Activated CD4-positive, alpha-beta T cell treated with anti-CD3 and anti-CD28 coated beads for 4 hours (primary cell): ENCODE measurements at places on chromosomes 11 and 22.

DNA sequence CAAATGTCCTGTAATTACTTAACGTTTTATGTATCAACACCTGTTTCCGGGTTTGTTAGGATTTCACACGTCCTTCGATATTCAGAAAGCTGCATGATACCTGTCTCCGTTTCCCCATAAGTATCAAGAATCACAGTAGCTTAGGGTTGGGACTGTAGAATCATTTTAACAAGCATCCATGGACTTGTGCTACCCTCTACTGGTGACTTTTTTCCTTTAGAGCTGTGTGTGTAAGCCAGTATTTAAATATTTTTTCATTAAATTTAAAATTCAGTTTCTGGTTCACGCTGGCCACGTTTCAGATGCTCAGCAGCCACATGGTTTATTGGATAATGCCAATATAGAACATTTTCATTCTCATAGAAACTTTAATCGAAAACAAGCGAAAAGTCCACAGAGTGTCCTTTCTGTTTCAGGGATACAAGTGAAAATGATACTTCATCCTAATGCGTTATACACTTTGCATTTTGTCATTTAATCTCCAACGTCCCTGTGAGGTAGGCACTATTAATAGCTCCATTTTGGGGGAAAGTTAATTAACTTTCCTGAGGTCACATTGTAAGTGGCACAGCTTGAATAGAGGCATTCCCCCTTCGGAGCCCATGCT is 61.5 kb upstream of the SLC25A18 start:
- no peak for DNase-seq

GRCh38 chr22:35219012-35219411 is 38.3 kb upstream of the HMGXB4 start:
- no peak for DNase-seq

- no peak for DNase-seq
Measured at GRCh38 chr11:2094354-2095197, 44.6 kb downstream of the IGF2 start.

DNA sequence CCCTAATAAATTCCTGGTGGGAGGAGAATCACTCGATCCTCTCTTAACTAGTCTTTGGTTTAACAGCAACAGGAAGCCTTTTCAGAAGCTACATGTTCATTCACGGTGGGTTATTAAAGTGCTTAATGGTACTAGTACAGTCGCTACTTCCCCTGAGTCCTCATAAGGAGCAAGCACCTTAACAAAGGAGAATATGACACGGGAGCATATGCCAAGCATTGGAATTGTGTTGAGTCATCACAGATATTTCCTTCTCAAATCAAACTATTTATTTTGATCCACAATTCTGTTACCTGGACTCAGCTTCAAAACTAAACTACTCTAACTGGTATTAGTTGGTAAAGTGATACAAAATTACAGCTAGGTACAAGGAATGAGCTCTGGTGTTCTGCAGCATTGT is 177.5 kb upstream of the CTSC start:
- DNase-seq: no peak

- no peak for DNase-seq
Measured at GRCh38 chr11:115214644-115215234, 289.5 kb downstream of the CADM1 start.

DNA sequence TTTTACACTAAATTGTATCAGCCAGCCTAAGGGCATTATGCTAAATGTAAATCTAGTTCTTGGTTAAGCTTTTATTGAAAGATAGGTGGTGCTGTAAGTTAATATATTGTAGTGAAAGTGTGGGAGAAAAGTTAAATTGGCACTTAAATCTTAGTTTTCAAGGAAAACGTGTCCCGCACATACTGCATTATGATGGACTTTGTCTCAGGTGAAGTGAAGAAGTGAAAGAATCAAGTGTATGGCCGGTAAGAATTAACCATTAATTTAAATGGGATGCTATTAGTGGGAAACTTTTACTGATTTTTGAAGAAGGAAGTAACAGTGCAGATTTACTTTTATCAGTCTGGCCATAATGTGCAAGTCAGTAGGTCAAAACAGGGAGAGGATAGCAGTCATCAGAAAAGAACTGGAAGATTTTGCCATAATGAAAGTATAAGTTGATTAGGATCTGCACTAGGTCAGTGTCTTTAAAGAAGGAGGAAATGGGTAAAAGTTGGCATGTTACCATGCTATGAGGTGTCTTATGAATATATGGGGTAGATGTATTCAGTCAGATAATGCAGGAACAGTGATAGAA is 81.6 kb downstream of the PDHX start:
- DNase-seq: no peak

- DNase-seq: no peak
Measured at GRCh38 chr11:19892876-19893275, 180.2 kb downstream of the NAV2 start.

GRCh38 chr11:2445746-2446551 is 1.1 kb downstream of the KCNQ1 start:
- no peak for DNase-seq

DNA sequence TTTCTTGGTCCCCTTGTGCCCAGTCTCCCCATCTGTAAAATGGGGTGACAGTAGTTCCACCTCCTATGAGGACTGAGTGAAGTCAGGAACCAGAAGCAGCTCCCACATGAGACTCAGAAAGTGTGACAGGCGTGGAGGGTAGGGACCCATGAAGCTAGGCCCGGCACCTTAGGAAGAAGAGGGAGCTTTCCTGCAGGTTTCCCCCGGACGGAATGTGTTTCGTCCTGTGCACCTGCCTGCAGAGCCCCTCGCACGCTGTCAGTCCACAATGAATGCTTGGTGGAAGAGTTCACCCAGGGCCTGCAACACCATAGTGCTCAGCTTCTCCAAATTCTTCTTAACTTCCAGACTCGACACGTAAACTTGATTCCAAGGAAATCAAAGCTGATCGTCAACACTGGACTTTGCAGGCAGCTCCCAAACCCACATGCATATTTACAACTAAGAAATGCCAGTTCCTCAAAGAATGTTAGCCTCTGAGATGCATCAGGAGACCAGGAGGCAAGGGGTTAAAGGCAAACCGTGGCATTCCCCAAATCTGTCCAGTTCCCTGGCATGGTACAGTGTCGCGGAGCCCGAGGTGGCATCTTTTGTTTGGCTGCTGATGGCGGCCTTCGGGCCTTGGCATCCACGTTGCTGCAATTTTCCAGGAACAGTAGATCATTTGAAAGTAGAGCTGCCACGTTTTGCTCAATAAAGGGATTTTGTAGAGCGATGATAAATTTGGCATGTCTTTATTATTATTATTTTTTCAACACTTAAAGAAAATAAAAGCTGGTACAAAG is 15.4 kb downstream of the LRP5 start:
- no peak for DNase-seq

DNA sequence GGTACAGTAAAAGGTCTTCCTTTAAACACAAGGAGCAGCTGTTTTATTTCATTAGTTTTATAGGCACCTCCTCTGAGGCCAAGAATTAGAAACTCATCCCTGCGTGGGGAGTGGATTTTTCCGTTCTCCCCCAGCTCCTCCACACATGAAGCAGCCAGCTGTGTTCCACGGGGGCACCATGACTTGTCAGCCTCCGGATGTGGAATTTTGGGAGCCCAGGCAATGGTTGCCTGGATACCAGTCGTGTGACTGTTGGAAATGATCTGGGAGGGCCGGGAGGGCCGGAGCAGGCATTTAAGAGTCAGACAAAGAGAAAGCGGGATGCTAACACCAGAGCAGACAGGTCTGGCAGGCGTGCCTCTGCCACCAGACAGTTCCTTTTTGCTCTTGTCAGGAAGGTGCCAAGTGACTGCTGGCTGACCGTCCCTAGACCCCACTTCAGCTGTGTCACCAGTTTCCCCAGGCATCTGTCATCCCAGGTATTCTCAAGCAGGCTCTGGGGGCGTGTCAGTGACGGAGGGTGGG is 15.9 kb upstream of the CDC42EP2 start:
- DNase-seq: no peak

GRCh38 chr11:123103326-123103980 is 41.5 kb upstream of the HSPA8 start:
- peak; percentile 19 for DNase-seq

DNA sequence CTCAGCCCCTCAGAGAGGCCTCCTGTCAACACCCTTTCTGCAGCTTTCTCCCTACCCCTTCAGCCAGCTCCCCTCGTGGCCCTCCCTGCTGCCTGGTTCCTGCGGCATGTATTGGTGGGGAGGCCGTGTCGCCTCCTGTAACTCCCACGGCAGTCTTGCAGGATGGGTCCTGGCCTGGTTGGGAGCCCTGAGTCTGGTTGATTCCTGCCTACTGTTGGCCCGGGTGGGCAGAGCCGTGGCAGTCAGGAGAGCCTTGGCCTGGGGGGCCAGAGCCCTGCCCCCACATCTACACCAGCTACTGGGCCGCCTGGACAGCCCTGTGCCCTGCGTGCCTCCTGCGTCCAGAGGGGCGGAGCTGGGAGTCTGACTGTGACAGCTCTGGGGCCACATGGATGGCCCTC is 30.3 kb upstream of the GRAMD4 start:
- DNase-seq: no peak

DNA sequence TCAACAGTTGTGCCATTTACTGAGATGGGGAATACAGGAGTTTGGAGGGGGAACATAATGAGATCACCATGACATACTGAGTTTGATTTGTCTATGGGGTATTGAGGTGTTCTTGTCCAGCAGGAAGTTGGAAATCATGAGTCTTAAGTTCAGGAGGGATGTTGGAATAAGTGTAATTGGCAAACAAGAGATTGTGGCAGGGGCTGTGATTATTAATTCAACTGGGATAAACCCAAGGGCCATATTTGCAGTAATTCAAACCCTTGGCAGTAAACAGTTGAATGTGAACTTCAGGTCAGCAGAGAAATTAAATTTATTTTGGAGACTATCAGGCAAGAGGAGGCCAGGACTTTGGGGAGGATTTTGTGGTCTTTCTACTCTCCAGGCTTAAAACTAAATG is 33.4 kb downstream of the ADM start:
- no peak for DNase-seq

GRCh38 chr22:49570032-49570848 is 257.4 kb downstream of the BRD1 start:
- DNase-seq: no peak

DNA sequence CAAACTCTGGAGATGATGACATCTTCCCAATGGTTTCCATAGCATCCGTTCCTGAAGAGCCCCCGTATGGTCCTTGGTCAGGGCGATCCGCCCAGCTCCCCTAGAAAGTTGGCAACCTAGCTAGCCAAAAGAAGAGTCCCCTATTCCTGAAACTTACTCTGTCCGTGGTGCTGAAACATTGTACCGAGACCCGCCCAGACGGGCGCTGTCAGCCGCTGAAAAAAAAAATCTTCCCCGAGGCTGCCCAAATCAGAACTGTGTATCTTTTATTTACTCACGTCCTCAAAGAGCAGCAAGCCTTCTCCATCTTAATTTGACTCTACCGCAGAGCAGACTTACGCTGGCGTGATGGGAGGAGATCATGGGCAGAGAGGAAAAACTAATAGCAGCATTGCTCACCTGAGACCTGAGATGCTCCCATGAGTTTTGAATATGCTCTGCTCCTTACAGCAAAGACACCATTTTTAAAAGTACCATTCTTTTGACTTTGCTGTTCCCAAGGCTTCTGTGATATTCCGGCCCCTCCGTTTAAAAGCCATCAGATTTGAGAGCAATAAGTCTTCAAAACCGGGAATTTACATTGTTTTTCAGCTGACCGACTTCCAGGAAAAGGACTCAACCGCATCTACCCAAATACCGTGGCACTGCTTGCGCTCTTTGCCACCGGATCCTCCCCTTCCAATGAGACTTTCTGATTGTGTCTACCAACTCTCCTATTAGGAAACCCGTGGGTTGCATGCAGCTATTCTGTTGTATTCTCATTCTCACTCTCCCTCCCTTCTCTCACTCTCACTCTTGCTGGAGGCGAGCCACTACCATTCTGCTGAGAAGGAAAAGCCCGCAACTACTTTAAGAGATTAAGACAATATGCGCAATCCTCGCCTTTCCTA is at the start of gene SLC17A6:
Gene SLC17A6 (plus strand): TSS at position 786 of the 890 bp plus-strand sequence. CDS start 153 bp downstream, outside the sequence.
- DNase-seq: no peak

GRCh38 chr11:33445761-33446161 is 188.6 kb downstream of the HIPK3 start:
- no peak for DNase-seq

DNA sequence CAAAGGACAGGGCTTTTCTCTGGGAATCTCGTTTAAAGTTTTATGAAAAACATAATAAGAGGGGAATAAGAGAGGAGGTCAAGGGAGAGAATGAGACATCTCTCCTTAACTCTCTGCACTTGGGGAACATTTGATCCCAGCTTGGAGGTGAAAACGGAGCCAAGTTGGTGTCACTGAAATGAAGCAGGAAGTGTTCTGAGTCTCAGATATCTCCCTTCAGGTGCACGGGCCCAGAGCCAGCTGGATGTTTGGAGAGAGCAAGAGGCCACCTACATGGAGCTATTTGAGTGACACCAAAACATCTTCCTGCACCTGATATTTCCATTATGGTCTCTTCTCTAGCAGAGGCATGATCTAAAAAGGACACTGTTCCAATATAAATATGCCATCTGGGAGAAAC is 85.7 kb downstream of the BLID start:
- DNase-seq: no peak

GRCh38 chr11:110086892-110087309 is 6.3 kb upstream of the ZC3H12C start:
- DNase-seq: no peak

GRCh38 chr22:41123151-41123550 is 30.8 kb downstream of the EP300 start:
- DNase-seq: no peak

DNA sequence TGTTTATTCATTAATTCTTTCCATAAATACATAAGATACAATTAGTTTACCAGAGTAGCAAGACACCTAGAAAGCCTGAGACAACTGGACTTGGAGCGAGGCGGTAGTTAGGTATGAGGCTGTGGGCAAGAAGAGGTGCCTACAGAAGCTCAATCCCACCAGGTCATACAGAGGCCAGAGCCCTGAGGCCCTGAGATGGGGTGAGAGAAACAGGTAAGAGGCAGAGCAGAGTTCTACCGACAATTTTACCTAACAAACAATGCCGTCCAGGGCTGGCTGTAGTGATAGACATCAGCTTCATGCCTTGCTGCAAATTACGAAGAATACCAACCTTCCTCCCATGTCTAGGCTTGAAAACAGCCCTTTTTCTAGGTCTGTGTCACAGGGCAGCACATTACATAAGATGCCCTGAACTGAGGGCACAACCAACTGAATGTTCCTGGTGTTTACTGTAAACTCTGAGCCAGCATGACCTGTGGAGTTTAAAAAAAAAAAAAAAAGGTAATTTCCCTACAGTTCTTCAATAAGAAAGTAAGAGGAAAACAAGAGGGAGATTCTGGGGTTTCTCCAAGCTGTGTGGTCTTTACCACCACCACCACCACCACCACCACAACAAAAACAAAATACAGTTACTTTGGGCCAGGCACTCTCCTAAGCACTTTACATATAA is 105.8 kb downstream of the GAB2 start:
- DNase-seq: no peak

- no peak for DNase-seq
Measured at GRCh38 chr11:78449866-78450265, 32.2 kb upstream of the GAB2 start.

DNA sequence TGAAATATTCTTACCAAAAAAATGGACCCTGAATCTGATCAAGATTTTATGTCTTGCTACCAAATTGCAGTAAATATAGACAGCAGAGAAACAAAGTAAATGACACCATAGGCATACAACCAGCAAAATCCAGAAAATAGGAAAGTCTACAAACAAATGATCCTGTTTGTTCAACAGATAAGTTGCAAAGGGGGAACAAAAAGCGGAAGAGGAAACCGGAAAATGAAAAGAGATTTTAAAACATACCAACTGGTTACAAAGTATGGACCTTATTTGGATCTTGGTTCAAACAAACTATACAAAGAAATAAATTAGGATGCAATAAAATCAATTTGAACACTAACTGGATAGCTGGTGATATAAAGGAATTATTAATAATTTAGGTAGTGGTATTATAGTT is 92.0 kb downstream of the TMPRSS5 start:
- no peak for DNase-seq

- no peak for DNase-seq
Measured at GRCh38 chr22:36068776-36069344, 40.2 kb upstream of the RBFOX2 start.
